ENCODE measurements at places on chromosomes 2 and 18.

- no peak for DNase-seq
These were observed 119.9 kb downstream of the COPS8 start for GRCh38 chr2:237205561-237205971.

- DNase-seq = no peak
These were observed 7.2 kb upstream of the LBH start for GRCh38 chr2:30224151-30224550.

DNA sequence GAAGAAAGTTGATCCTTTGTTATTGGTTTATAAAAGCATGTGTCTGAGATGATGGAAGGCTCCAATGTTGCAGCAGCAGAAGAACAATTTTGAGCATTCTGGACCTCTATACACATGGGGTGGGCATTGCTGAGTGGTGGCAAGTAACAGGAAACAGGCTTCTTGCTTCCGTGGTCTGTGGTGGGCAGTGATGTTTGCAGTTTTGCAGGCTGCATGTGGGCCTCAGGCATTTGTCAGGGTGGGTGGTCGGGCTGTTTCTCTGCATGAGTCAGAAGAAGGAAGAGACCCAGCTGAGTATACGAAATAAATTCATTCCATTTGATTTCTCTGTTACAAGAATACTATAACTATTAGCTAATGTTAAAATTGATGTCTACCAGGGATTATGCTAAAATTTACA is 239.5 kb upstream of the COL3A1 start:
- DNase-seq = no peak

DNA sequence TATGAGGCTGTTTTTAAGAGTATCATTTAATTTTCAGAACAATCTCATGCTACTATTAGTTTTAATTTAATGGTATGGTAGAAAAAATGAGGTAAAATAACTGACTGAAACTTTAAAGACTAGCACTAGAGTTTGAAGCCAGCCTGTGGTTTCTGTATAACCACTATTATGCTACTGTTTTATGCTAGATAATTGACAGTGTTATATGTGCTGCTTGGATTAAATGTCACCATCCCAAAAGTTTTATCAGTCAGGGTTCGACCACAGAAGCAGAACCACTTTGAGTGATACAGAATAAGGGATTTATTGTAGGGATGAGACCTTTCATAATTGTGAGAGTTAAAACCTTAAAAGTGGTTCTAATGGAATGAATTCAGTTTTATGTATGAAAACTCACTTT is 271.6 kb downstream of the PTGR3 start:
- no peak for DNase-seq

GRCh38 chr2:236616031-236616430 is 46.4 kb downstream of the ACKR3 start:
- DNase-seq = no peak
